ENCODE measurements at places on chromosomes 2 and 18.

- DNase-seq: no peak
Observed at GRCh38 chr2:7467782-7468447, 550.7 kb downstream of the RNF144A start.

DNA sequence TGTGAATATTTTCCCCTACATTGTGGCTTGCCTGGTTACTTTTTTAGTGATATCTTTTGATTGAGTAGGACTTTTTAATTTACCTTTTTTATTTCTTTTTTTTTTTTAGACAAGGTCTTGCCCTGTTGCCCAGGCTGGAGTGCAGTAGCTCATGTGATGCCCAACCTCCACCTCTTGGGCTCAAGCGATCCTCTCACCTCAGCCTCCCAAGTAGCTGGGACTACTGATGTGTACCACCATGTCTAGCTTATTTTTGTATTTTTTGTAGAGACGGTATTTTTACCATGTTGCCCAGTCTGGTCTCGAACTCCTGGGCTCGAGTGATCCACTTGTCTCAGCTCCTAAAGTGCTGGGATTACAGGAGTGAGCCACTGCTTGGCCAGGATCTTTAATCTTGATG lies 25.3 kb downstream of the EML4 start:
- DNase-seq: no peak

- no peak for DNase-seq
Observed at GRCh38 chr2:11564816-11565567, 31.1 kb downstream of the GREB1 start.

GRCh38 chr18:78542204-78542603 lies 437.4 kb upstream of the SALL3 start:
- no peak for DNase-seq

DNA sequence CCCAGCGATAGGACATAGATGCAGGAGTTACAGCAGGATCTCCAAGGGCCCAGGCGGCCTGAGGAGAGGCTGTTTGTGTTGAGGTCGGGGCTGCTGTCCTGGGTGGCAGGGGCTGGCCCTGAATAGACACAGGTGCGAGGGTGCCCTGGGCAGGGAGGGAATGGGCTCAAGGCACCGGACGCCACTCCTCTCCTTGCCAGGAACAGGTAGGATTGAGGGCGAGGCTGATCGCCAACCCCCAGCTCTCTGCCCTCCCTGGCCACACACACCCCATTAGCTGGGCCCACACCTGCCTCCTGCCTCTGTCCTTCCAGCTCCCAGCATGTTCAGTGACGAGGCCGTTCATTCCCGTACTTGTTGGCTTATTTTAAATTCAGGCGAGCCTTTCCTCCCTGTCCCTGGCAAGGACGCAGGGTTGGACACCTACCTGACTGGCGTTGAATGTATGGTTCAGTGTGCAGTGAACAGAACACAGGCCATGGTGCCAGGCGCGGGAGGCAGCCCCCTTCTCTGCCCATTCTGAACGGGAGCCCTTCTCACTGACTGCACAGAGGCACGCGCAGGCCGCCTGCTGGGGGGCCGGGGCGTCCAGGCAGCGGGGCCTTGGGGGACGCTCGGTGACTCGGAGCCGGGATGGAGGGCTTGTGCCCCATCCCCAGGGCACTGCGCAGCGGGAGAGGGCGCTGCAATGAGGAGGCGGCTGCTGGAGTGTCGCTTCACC lies 41.3 kb upstream of the SNED1 start:
- no peak for DNase-seq

DNA sequence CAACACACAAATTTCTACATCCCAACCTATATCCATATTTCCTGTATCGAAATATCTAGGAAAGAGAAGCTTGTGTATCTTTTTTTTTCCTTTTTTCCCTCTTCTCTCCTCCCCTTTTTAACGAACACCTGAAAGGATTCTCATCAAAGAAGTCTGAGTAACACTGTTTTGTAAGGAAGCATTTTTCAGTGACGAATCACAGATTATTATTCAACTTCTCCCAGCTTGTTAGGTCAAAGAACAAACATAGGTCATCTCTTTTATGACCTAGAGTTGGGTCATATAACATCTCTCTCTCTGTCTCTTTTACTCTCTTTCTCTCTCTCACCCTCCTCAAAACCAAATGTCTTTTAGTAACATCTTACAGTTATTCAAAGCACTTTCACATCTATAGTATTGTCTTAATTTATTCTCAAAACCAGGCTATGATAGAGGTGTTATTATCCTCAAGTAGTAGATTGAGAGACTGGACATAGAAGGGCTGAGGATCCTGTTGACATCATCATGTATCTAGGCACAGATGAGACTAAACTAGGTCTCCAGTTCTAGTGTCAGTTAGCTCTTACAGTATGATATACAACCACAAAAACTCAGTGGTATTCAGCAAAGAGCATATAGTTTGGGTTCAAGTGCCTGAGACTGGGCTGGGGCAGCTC lies 80.1 kb upstream of the SPOPL start:
- DNase-seq: no peak

DNA sequence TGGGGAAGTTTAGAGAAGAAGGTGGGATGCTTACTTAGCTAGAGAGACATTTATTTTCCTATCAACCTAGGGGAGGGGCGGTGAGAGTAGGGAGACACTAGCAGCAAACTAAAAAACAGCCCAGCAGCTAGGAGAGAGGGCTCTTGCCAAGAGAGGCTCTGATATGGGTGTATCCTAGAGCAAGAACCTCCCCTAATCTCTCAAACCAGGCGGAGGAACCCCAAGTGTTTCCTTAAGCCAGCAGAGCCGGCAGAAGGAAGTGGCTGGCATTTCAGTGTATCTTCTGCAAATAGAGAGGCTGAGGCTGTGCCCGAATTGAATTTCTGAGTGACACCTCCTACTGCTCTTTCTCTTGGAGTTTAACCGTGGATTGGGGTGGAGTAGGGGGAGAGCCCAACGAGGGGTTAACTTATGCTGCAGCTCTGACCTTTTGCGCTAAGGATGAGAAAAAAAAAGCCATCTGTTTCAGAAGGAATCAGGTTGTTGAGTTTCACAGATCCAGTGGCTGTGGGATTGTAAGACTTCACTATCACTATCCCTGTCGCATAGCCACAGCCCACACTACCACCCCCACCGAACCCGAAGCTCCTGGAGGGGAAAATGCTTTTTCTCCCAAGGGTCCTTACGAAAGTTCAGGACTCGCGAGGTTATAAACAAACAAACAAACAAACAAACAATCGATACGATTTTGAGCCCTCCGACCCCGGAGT lies 1.4 kb downstream of the ST8SIA5 start:
- DNase-seq: no peak

Data from caudate nucleus (tissue), 63 donors.